Activated T-helper 2 cell treated with anti-CD3 and anti-CD28 coated beads, Interferon-gamma antibody, Interleukin-2, Interleukin-4, amounts not matched to agents 10 μg/mL and 5 μg/mL and 100 μg/mL, durations not matched to agents 14 hours and 24 hours and 36 hours (primary cell): ENCODE measurements at places on chromosomes 2 and 18.

DNA sequence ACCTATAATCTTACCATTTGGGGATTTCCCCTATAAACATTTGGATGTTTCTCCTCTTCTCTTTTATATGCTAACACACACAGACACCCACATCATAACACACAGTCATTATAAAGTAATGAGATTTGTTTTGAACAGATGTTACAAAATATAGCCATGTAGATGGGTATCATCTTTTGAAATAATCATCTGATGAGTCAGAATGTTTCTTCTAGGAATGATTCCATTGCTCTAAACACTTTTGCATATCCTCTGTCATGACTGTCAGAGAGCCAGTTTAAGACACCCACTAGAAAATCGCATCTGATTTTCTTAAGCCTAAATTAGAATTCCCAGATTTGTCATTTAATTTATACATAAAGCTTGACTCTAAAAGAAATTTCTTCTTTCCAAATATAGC is 442.6 kb downstream of the CMPK2 start:
- no peak for DNase-seq

GRCh38 chr2:95206096-95206495 is 1.2 kb upstream of the ZNF892 start:
- DNase-seq, result no peak

DNA sequence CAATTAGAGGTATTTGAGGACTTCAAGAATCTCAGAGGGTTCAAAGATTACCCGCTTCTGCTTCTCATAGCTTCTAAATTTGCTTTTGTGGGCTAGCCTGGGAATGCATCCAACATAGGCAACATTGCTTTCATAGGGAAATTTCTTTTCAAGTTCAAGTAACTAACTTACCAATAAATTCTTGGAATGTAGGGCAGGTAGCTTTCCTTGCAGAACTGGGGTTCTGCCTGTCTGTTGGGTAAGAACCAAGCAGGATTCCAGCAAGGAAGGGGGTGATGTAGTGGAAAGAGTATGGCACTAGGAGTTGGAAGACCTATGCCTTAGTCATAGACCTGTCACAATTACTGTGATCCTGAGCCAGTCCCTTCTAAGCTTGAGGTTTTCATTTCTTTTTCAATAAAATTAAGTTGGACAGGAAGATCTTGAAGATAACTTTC is 164.1 kb downstream of the FHOD3 start:
- no peak for DNase-seq

GRCh38 chr2:108776475-108776874 is 10.1 kb upstream of the CCDC138 start:
- no peak for DNase-seq

GRCh38 chr2:172131713-172132555 is 29.2 kb upstream of the DLX2 start:
- no peak for DNase-seq

GRCh38 chr18:27778441-27778840 is 398.5 kb downstream of the CDH2 start:
- DNase-seq, result no peak
